ENCODE measurements at places on chromosomes 2 and 18.

DNA sequence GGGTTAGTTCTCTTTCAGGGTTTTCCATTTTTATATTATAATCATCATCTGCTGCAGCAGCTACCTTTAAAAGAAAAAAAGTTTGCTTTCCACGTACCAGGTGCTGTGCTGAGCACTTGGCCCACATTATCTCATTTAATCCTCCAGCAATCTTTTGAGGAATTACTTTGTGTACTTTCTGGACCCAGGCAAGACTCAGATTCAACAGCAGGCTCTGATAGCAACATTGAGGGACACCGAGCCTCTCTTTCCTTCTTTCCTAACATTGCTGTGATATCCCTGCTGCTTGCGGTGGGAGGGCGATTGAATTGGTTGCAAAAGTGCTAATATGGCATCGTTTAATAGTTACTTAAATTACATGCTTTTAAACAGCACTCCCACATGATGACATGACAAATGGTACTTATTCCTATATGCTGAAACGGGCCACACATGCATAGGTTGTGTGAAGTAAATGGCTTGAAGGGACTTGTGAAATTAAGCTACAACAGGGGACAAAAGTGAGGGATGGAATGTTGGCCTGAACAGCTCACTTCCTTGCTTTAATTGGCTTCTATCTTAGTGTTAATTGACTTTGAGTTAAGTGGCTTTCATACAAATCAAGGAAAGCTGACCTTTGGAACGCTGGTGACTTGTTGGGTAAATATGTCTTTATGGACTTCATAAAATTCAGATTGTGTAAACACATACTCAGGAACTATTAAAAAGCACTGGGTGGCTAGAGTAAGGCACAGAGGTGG, 21.2 kb downstream of the SPRED2 start:
- DNase-seq = no peak

DNA sequence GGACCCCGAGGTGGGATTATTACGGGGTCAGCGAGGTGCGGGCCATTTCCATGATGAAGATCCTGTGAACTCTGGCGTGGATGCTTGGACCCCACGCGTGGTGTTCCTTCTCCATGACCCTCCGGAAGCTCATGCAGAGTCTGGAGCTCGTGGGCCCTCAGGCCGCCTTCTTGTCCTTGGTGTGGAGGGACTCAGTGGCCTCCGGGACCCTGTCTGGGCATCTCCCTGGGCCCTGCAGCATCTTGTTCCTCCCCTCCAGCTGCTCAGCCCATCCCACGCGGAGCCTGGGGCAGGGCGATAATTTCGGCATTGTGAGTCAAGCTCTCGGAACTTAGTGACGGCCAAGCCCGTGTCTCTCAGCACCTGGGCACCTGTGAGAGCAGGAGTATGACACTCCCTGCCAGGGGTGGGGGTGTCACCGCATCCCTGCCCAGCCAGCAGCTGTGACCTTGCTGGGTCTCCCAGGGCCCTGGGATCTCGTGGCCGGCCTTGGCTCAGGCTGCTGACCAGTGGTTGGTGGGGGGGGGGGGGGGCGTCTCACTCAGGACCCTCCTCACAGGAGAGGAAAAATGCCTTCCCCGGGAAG, 24.6 kb downstream of the RTP5 start:
- no peak for DNase-seq

GRCh38 chr2:54295911-54296310, 39.9 kb upstream of the TSPYL6 start:
- DNase-seq = no peak

DNA sequence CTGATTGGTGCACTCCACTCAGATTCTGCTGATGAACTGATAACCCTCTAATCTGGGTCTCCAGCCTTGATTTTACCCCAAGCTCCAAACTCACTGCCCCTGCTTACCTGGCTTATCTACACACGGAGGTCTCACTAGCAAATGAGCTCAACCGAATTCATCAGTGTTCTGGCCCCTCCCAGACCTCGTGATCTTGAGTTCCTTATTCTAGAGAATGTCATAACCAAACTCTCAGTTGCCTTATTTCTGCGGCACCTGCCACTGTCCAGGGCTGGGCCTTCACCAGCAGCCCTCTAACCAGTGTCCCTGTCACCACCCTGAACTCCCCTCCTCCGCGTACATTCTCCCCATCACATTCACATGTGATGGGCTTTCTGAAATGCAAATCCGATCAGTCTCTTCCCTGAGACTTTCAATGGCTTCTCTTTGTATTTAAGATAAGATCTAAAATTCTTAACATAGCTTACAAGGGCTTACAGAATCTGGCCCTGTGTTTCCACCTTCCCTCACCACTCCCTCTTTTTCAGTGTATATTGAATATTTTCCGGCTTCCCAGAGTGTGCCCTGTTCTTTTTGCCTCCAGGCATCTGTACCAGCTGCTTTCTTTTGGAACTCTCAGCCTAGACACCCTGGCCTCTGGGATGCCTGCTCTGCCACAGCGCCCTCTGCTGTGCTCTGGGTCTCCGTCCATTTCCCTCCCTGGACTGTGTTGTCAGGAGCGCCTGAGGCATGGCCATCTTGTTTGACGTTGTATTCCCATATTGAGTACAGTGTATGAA, 31.1 kb downstream of the NAB1 start:
- DNase-seq = peak; percentile 16

GRCh38 chr2:19695706-19696105, 206.1 kb downstream of the TTC32 start:
- DNase-seq = no peak

DNA sequence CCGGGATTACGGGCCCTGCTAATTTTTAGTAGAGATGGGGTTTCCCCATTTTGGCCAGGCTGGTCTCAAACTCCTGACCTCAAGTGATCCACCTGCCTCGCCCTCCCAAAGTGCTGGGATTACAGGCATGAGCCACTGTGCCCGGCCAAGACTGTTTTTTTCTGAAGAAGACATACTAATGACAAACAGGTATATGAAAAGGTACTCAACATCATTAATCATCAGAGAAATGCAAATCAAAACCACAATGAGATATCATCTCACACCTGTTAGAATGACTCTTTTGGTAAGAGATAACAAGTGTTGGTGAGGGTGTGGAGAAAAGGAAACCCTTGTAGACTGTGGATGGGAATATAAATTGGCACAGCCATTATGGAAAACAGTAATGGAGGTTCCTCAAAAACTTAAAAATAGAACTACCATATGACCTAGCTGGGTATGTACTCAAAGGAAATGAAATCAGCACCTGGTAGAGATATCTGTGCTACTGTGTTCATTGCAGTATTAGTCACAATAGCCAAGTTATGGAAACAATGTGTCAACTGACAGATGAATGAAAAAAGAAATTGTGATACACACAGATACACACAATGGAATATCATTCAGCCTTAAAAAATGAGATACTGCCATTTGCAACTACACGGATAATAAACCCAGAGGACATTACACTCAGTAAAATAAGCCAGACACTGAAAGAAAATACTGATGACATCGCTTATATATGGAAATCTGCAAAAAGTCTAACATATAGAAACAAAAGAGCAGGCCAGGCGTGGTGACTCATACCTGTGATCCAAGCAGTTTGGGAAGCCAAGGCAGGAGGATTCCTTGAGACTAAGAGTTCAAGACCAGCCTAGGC, 20.8 kb downstream of the SOS1 start:
- DNase-seq = peak; percentile 41

- no peak for DNase-seq
Observed at GRCh38 chr2:152453129-152453911, 118.3 kb downstream of the FMNL2 start.

DNA sequence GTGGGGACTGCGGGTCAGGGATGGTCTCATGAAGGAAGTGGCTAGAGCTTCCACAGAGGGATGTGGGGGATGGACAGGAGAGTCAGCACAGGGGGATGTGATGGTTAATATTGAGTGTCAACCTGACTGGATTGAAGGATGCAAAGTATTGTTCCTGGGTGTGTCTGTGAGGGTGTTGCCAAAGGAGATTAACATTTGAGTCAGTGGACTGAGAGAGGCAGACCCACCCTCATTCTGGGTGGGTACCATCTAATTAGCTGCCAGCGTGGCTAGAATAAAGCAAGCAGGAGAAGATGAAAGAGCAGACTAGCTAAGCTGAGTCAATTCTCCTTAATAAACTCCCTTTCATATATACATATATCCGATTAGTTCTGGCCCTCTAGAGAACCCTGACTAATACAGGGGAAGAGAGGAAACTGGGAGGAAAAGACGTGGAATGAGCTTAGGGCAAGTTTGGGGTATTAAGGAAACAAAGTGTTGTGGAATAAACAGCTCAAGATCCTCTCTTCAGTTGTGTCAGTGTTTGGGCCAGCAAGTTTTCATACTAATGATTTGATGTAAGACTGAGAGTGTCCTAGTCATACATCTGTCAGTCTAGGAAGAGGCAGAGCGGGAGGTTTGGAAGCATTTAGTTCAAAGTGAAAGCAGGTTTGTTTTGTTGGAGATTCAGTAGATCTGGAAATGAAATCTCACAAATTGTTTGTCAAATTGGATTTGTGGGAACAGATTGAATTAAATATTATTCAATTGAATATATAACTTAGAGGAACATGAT, 135.2 kb upstream of the NT5C1B start:
- no peak for DNase-seq

DNA sequence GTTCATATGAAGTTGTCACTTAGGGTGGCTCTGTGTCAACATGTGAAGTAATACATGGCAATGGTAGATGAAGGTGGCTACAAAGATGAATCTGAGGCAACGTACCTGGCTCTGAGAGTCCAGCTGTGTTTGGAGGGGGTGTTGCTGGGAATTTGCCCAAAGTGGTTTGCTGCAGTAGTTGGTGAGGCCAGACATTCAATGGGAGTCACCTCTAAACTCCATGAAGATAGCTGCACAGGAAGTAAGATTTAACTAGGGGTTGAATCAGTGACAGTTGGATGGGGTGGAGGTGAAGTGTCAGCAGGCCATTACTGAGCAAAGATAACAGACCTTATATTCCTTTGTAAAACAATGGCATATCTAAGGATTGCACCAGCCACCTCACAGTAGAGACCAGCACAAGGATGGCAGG, 71.8 kb downstream of the NUP35 start:
- DNase-seq = no peak

- DNase-seq = no peak
Observed at GRCh38 chr2:5370158-5370557, 322.0 kb upstream of the SOX11 start.

- no peak for DNase-seq
Observed at GRCh38 chr2:148391324-148391723, 253.2 kb upstream of the EPC2 start.

- DNase-seq = no peak
Observed at GRCh38 chr2:393711-394696, 106.1 kb upstream of the ALKAL2 start.

DNA sequence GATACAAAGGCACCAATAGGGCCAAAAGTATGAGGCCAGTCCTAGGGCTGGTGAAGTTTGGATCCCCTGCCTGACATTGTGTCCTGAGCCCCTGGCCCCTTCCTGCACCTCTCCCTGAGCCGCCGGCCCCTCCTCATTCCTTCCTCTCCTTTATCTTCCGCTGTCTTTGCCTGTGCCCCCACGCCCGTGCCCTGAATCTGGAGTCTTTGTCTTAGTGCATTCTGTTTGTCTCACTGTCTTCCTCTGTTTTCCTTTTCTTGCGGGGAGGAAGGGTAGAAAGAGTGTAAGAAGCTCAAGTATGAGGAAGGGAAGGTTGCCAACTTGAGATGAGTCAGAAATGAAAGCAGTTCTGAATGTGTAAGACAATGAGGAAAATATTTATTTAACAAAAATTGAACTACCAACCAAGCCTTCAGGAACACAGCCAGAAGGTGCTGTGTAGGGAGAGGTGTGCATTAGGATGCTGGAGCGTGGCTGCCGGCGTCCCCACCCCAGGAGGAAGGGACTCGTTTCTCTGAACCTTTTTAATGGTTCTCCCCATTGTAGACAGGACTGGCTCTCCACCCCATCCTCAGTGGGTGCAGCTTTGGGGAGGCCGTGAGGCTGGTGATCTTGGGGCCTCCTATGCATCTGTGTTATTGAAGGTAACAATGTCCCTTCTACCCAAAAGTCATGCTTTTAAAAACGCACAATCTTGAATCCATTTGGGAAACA, 133.1 kb downstream of the NEDD4L start:
- DNase-seq = no peak

DNA sequence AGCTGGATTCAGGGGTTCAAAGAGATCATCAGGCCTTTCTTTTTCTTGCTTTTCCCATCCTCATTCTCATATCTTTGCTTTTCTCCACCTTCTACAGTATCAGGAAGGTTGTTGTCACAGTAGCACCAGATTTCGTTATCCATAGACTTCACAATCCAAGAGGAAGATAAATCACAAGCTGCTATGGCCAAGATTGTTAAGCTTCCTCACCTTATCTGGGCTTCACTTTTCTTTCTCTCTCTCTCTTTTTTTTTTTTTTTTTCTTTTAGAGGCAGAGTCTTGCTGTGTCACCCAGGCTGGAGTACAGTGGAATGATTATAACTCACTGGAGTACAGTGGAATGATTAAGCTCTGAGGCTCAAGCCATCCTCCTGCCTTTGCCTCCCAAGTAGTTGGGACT, 93.5 kb downstream of the TTC27 start:
- DNase-seq = no peak

DNA sequence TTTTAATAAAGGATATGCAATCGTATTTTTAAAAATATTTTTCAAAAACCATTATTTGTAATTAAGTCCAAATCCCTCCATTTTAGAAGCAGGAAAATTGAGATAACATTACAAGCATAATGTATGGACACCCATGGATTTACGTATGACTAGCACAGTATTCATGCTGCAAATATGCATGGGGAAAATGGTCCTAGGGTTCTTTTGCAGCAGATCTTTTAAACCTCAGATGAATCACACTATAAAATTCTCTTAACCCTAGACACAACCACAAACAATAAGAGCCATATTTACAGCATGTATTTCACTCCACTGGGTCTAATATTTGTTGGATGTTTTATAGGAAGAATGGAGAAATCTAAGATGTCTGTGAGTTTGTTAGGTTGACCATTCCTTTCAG, 453.4 kb downstream of the TGIF1 start:
- DNase-seq = no peak

DNA sequence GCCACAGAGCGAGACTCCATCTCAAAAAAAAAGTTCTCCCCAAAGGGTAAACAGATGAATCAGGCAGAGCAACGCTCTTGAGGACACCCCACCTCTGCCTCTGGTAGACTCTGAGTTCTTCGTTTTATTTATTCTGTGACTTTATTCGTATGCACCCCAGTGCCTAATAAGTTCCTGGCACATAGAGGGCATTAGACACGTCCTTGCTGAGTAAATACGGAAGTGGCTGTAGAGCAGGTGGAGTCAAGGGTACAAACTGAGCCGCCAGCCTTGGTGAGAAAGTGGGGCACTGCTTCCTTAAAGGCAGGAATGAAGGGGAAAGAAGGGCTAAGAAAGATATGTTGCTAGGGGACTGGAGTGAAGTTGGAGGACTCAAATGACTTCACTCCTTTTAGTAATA, 12.9 kb downstream of the SULT1C2 start:
- no peak for DNase-seq

Measured in inflammatory macrophage treated with lipopolysaccharide for 4 hours (primary cell).